A673 (cell line): ENCODE measurements at places on chromosomes 1 and 21.

DNA sequence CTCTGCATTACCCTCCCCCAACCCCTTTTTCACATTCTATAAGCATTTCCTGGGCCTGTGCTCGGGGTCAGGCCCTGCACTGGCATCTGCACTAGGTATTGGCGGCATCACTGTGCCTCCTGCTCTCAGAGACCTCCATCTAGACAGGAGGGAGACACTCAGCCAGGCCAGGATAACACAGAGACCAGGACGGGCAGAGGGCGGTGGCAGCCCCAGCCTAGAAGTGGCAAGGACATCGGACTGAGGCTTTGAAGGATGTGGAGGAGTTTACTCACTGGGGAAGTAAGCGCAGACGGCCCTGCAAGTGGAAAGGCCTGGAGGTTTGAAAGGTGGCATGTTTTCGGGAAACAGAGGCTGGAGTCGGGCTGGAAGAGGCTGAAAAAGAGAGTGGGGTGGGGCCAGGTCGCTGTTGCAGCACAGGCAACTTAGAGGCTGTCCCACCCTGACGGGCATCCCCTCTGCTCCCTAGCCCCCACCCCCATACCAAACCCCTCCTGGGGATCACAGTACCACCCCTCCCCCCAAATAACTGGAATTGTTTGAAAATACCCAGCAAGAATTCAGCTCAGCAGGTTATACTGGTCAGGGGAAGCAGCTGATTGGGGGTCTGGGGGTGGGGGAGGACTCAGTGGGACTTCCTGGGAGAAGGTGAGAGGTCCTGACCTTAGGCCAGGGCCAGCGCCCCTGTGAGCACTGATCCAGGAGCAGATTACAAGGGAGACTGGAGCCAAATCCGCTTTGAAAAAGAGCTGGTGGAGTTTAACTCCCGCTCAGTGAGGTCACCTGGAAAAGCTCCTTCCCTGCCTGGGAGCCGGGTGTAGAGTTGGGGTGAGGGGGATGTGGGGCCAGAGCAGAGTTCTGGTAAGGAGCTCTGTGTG is 121.8 kb upstream of the WNT4 start:
- no peak for DNase-seq

DNA sequence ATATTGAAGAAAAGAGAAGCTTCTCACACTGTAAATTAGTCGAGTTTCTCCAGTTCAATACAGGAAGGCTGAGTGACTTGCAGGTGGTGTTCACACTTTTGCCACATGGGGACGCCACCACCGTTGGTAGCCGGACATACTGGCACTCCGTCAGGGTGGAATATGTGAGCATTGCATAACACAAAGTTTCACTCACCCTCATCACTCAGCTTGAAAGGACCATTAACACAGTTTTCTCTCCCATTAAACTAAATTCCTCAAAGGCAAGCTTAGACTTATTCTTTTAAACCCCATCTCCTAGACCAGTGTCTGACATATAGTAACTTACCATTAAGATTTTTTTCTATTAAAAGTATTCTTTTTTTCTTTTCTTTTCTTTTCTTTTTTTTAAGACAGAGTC is 105.3 kb upstream of the SERBP1 start:
- peak; percentile 82 for DNase-seq

DNA sequence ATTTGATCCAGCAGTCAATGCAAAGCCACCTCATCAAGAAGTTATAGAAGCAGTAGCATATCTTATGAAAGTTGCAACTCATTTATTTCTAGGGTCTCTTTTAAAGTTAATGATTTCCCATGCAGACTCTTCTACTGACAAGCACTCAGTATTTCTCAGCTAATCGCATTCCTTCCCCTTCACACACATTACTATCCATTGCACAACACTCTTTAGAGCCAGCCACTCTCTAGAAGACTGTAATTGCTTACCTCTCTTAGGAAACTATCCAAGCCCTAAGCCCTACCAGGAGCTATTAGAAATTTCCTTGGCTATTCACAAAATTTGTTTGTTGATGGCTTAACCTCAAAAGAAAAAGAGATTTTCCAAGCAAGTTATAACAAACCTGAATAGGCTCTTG is 106.0 kb downstream of the ADAMTS1 start:
- peak; percentile 35 for DNase-seq

DNA sequence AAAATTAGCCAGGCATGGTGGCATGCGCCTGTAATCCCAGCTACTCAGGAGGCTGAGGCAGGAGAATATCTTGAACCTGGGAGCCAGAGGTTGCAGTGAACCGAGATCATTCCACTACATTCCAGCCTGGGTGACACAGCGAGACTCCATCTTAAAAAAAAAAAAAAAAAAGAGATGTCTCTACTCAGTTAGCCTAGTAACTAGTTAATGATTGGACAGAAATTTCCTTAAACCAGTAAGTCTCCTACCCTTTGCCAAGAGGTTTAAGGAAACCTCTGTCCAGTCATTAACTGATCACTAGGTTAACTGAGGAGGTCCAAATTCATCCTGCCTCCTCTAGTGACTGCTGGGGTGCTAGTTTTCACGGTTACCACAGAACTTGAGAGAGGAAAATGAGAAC is 143.9 kb upstream of the UBE2U start:
- no peak for DNase-seq

GRCh38 chr1:25896266-25896665 is 10.0 kb downstream of the STMN1 start:
- DNase-seq, result peak; percentile 46

- no peak for DNase-seq
Measured at GRCh38 chr1:160200786-160201185, 4.4 kb upstream of the PEA15 start.

GRCh38 chr1:189429610-189430009 is 1048.1 kb downstream of the BRINP3 start:
- DNase-seq, result peak; percentile 81

DNA sequence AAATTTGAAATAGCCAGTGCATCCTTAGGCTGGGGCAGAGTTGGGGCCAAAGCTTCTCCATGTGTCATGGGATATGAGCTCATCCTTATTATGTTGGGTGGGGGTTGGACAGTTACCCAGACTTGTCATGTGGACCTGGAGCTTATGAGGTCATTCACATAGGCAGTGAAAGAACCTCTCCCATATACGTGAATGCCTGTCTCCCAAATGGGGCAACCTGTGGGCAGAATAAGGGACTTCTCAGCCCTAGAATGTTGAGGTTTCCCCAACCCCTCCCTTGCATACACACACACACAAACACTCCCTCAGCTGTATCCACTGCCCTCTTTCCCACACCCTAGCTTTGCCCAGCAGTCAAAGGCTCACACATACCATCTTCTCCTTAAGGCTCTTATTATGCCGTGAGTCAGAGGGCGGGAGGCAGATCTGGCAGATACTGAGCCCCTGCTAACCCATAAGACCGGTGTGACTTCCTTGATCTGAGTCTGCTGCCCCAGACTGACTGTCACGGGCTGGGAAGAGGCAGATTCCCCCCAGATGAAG is 2.3 kb upstream of the IVL start:
- no peak for DNase-seq

GRCh38 chr1:47935856-47936255 is 61.3 kb downstream of the TRABD2B start:
- DNase-seq, result no peak

DNA sequence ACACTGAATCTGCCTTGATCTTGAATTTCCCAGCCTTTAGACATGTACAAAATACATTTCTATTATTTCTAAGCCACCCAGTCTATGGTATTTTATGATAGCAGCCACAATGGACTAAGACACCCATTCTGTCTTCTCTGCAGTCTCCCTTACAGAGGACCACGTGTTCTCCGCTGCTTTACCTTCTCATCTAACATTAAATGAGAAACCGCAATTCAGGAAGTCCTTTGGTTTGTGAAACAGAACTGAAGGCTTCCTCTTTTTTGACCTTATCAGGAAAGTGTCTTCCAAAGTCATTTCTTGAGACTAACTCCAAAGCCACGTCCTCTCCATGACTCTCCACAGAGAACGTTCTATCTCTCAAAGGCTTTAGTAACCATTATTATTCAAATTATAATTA is 560.1 kb downstream of the OMA1 start:
- no peak for DNase-seq

DNA sequence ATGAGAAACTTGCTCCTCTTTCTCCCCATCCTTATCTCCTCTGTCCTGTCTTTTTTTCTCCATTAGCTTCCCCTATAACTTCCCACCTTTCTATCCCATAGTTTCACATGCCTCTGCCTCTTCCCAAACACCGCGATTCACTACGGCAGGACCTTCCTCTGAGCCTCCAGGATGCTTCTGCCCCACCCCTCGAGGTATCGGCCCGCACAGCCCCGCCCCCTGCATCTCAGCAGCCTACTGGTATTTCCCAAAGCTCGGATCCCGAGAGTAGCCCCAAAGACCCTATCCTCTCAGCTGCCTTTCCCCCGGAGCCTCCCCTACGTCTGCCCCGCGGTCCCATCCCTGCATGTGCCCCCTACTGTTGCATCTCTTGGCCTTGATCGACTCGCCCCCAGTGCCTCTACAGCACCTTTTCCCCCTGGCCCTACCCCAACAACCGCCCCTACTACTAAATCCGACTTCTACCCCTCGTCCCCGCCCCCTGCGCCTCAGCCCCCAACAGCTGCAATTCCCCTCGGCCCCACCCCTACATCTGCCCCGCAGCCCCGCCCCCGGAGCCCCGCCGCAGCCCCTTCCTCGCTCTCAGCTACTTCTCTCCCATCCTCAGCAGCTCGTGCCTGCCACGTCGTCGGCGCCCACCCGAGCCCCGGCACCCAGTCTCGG is 512 bp downstream of the PIAS3 start:
- peak; percentile 80 for DNase-seq

DNA sequence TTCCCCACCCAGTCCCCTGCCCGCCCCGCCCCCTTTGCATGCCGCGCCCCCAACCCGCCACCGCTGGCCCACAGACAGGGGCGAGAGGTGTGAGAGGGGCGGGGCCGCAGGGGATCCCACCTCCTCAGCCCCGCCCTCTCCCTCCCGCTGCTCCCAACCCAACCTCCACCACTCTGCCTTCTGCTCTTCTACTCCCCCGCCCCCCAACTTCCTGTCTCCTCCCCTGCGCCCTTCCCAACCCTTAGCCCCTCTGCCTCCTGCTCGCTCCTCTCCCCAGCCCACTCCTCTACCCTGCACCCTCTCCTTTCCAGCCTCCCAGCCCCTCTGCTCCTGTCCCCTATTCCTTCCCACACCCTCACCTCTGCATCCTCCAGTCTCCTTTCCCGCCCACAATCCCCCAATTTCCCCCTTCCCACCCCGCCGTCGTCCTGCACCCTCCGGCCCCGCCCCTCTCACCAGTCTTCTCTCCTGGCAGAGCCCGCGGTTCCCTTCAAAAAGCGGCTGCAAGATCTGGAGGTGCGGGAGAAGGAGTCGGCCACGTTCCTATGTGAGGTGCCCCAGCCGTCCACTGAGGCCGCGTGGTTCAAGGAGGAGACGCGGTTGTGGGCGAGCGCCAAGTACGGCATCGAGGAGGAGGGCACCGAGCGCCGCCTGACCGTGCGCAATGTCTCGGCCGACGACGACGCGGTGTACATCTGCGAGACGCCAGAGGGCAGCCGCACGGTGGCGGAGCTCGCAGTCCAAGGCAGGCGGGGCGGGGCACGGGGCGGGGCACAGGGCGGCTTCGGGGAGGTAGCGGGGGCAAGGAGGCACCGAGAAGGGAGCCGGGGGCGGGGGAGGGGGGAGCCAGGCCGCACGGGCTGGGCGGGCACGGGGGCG is 5.4 kb downstream of the OBSCN start:
- peak; percentile 95 for DNase-seq

GRCh38 chr1:114152508-114153260 is 985 bp downstream of the SYT6 start:
- DNase-seq, result peak; percentile 74

DNA sequence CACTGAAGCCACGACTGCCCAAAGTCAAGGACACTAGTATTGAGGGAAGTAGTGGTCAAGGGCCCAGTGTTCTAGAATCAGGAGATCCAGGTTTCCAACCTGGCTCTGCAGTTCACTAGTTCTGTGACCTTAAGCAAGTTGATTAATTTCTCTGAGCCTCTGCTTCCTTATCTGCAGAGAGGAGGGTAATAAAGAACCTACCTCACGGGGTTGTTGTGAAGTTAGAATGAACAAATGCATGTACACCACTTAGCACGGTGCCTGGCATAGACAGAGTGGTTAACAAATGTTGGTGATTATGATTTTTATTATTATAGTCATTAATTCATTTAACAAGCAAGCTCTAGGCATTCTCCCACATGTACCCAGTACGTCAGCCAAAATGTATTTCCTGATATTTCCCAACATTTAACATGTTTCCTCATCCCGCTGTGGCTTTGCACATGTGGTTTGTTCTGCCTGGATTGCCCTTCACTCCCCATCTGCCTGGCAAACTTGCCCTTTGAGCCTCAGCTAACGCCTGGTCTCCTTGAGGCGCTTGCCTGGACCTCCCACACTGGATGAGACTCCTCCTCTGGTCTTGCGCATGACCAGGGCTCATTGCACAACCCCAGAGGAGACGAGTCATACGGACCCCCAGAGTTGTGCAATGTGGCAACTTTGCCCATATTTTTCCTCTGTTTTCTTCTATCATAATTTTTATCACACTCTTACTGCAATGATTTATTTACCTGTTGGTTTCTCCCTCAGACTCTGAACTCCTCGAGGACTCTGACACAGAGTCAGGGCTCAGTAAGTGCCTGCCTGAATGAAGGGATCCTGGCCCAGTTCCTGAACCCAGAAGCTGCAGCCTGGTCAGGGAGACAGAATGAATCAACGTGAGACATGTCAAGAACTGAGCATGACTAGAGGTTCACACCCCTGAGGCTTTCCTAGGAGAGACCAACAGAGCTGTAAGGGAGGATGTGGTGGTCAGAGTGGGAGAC is 20.7 kb upstream of the MFSD2A start:
- no peak for DNase-seq

DNA sequence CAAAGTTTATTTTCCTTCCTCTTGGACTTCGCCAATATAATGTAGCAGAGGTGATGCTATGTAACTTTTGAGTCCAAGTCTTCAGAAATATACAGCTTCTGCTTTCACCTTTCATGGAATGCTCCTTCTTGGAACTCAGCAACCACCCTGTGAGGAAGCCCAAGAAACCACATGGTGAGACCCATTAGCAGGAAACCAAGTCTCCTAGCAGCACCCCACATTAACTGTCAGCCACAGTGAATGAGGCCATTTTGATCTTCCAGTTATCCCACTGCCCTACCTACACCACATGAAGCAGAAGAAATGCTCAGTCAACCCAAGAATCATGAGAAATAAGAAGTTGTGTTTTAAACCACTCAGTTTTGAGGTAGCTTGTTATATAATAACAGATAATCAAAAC is 58.2 kb downstream of the PAPPA2 start:
- DNase-seq, result no peak

DNA sequence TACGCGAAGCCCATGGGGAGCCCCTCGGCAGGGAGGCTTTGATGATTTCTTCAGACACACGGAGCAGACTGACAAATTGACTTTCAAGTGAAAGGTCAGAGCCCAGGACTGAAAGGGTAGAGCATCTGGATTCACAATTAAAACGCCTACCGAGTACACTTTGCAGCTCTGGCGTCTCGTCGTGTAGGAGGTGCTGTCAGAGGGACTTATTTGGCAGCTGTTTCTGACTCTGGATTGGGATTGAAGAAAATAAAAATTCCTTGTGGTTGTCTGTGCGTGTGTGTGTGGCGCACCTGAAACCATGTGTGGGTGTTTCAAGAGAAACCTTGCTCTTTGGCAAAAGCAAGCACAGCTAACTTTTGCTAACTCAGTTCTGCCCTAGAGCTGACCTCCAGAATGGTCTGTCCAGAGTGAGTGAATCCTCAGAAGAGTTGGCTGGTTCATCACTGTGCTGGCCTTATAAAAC is 348.7 kb downstream of the HLX start:
- DNase-seq, result no peak

GRCh38 chr1:112196731-112197130 is 199.3 kb upstream of the CTTNBP2NL start:
- DNase-seq, result no peak

GRCh38 chr1:224498574-224499170 is 64.1 kb upstream of the WDR26 start:
- peak; percentile 62 for DNase-seq
